ENCODE measurements at places on chromosomes 3 and 15.
A peak's percentile ranks its signal among the peaks of the same experiment; 100 is the strongest.

DNA sequence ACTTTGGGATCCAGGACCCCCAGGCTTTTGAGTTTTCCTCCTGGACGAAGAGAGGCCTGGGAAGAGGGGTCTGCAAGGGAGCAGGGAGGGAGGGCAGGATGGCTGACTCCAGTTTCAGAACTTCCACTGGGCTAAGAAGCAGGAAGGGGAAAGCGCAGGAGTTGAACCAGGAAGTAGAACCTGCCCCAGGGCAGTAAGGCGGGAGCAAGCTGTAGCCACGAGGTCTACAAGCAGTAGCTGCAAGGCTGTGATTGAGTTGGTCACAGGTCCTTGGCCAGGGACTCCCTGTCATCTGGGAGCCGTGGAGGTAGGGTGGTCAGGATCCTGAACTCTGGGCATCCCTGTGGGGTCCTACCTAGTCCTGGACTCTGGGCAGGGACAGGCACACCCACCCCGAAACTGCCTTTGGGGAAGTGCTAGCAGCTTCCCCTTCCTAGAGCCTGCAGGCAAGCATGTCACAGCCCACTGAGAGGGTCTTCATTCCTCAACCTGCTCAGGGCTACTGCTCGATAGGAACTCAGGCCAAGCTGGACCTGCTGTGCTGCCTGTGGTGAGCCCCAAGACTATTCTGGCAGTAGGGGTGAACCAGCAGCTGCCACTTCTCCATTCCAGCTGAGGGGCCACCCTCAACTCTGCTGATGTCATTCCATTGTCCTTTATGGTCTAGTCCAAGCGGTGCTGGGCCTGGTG, 5.8 kb upstream of the GNAI2 start:
- no peak for DNase-seq

- no peak for DNase-seq
Measured at GRCh38 chr3:63126530-63126929, 151.6 kb upstream of the SYNPR start.

GRCh38 chr3:123104550-123104949, 37.7 kb downstream of the PDIA5 start:
- DNase-seq: no peak

- DNase-seq: no peak
Measured at GRCh38 chr3:133532951-133533350, 40.5 kb upstream of the CDV3 start.

DNA sequence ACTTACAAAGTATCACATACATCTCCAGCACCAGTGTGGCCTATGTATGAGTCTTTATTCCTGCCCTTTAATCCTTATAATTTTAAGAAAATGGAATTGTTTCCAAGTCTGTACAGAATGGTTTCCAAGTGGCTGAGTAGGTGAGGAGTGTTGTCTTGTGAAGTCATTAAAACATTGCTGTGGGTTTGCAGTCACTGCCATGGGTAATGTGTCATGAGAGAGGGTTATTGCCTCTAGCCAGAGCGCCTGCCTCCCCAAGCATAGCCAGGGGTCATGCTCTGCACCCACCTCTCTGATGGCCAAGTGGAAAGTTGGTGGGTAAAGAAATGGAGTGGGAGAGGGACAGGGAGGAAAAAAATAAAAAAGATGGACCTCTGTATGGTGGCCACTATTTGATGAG, 25.3 kb downstream of the TRAK1 start:
- no peak for DNase-seq

- DNase-seq: no peak
Measured at GRCh38 chr15:29071232-29071881, 185.6 kb downstream of the APBA2 start.

- no peak for DNase-seq
Measured at GRCh38 chr3:41684797-41685735, 276.8 kb downstream of the ULK4 start.

- no peak for DNase-seq
Measured at GRCh38 chr15:28943611-28944230, 57.9 kb downstream of the APBA2 start.

- DNase-seq: no peak
Measured at GRCh38 chr3:61589856-61590255, 28.5 kb downstream of the PTPRG start.

DNA sequence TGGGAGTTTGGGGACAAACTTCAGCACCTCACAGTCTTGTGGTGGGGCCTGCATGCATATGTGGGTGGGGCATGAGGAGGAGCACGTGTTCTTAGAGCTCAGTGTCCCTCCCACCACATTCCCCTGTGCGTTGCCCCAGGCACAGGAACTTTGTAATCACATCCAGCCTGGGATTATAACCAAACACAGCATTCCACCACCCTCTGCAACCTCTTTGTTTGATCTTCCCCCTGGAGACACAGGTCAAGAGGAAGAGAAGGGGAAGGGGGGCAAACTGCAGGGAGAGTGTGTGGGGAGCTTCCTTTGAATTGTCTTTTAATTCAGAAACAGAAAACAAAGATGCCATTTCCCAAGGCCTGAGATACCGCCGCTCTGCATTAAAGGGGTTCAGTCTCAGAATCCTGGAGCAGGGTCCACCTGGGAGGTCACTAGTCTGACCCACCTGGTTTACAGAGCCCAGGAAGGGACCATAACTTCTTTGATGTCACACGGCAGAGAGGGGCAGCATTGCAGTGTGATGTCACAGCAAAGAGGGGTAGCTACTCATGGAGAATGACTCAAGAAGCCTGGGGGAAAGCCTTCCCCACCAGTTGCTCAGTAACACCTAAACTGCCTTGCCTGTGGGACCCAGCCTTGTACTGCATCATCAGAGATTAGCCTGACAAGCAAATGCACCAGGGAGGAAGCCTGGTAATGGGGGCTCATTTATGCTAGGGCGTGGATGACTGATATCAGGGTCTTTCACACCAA, 106.3 kb upstream of the RNU6-1 start:
- DNase-seq: no peak

DNA sequence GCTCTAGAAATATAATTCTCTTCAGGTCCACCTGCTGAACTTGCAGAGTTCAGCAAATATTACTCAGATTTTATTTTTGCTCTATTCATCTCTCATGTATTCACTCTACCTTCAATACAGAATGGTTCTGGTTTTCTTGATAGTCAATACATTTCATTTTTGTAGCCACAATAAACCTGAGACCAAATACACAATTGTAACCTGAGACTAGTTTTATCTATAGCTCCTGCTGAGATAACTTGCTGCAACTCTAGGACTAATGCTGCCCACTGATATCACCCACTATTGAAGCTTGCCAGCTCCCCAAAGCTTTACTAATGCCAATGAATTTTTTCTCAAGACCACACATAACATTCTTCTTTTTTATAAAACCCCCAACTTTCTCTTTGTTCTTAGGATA, 229.3 kb downstream of the NSUN3 start:
- no peak for DNase-seq

DNA sequence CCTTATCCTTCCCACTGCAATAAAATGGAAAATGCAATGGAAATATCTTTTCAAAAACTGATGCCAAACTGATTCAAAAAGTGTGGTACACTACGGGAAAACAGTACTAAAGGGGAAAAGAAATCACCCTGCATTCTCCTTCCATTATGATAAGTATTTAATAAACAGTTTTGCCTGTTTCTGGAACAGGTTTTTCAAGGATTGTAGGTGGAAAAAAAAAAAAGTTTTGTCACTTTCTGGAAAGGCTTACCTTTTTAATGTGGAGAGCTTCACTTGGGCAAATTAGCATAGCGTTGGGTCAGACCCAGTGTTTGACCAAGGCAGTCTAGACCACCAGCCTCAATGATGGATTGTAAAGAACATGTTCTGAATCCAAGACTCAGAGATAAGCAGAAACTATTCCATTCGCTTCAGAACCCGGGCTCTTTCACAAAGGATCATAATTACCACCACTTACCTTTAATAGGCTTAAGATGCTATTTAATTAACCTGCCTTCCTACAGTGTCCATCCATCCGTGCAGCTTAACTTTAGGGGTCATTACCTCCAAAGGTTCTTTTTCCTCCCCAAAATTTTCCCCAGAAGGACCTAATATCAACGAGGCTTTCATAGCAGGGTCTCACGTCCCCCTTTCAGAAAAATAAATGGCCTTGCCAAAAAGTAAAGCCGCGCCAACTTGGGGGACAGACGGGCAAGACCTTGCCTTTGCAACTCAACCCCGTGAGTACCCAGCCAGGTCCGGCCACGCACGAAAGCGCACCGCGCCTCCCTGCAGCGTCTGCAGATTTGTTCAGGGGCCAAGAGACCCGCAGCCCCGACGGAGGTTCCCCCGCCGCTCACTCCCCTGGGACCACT, 1.0 kb downstream of the DCBLD2 start:
- DNase-seq: peak; percentile 51

- DNase-seq: no peak
Measured at GRCh38 chr3:193231201-193231600, 9.8 kb upstream of the PLAAT1 start.

DNA sequence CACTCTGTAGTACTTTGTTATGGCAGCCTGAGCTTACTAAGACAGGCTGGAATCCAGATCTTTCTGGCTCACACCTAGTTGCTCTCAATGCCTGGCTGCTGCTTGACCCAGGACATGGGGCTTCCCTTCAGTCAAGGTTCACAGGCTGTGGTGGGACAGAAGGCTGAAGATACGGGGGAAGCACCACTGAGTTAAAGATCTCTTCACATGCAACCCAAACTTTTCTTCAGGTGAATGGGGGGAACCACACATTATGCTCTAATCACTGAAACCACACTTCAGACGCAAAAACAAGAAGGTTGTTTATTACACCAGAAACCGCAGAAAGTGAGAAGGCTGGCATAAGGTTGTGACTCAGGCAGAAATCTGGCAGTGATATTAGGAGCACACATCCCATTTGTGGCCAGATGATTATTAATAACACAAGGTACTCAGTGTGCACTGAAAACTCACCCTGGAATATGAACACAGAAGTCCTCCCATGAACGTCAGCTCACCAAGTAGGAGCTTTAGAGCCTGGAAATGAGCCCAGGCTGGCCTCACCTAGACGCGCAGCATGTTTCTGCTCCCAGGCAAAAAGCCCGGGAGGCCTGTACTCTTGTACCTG, 230.5 kb upstream of the CHRNA7 start:
- DNase-seq: no peak

DNA sequence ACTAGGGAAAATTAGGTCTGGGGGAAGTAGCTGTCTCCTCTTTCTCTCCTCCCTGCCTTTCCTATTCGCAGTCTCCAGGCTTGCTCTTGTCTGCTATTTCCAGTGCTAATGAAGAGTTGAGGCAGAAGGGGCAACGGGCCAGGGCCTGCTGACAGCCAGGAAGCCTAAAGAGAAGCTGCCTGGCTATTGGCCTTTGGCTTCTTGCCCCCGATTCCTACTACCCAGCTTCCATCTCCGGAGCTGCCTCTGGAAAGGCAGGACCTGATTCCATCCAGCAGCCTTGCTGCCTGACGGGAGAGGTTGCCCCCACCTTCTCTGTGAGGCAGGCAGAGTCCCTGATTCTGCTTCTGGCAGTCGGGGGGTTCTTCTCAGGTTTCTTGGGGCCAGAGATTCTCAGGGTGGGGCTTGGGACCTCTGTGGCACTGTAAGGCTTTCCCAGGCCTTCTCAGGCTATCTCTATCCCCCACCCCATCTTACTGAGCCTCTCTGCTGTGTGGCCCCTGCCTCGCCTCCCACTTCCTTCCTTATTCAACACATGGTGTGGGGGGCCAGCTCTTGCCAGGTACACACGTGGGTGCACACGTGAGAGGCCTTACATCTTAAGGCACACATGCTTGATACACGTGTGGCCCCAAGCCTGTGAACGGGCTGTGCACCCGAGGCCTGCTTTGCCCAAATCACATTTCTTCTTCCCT, 18.2 kb upstream of the JMJD7 start:
- no peak for DNase-seq

GRCh38 chr3:9820946-9821345, 10.9 kb downstream of the TTLL3 start:
- no peak for DNase-seq

DNA sequence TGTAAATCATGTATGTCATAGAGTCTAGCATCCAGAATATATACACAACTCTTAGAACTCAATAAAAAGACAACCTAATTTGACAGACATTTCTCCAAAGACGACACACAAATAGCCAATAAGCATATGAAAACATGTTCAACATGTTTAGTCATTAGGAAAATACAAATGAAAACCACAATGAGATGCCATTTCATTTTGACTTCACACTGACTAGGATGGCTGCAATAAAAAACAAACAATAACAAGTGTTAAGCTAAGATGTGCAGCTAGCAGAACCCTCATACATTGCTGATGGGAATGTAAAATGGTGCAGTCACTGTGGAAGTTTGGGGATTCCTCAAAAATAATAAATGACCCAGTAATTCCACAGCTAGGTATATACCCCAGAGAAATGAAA, 16.4 kb downstream of the SPG11 start:
- no peak for DNase-seq

- no peak for DNase-seq
Measured at GRCh38 chr3:138338811-138339210, 9.2 kb upstream of the NME9 start.

- no peak for DNase-seq
Measured at GRCh38 chr3:8493744-8494143, 7.9 kb upstream of the LMCD1 start.

- DNase-seq: no peak
Measured at GRCh38 chr3:56469141-56469540, 874 bp upstream of the ERC2 start.

GRCh38 chr15:25775317-25775912, 87.7 kb downstream of the ATP10A start:
- DNase-seq: no peak

DNA sequence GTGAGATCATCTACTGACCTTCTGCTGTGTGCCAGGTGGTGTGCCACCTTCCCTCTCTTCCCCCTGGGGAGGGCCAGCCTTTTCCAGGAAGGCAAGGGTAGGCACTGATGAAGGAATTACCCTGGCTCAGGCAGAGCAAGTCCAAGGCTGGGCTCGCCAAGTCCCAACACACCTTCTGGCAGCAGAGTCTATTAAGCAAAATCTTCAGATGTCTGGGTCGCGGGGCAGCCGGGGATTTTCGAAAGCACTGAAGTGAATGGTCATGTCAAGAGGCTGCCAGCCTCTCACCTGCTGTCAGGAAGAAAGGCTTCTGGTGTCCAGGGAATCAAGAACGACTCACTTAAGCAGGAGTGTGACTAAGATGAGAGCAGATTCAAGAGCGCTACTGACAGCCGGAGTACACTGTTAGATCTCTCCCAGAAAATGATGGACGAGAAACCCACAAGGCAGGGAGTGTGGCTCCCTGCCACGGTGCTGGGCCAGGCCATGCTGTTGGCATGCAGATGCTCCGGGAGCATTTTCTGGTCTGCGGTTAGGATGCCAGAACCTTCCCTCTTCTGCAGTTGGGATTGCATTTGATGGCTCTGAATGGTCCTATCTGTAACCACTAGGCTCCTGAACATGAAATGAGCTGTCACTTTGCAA, 479.8 kb downstream of the SHQ1 start:
- no peak for DNase-seq

- DNase-seq: no peak
Measured at GRCh38 chr3:50658416-50658815, 16.3 kb upstream of the DOCK3 start.
